ENCODE measurements at places on chromosomes 3 and 15.

DNA sequence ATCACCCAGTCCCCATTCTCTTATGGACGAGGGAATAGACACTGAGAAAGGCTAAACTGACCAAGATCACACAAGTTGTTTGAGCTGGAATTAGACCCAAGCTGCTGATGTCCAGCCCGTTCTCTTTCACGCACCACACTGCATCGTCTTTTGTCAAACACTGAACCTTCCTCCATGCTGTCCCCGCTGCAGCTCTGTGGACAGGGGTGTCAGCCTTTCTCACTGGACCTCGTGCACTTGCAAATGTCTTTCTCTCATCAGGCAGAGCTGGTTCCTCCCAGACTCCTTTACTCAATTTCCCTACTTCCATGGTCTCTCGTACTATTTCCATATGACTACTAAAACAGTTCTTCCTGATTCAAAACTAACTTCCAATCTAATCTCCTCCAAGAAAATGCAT lies 161.6 kb downstream of the MEIS2 start:
- no peak for DNase-seq

- DNase-seq, result no peak
Measured at GRCh38 chr3:192122832-192123594, 604.3 kb downstream of the FGF12 start.

DNA sequence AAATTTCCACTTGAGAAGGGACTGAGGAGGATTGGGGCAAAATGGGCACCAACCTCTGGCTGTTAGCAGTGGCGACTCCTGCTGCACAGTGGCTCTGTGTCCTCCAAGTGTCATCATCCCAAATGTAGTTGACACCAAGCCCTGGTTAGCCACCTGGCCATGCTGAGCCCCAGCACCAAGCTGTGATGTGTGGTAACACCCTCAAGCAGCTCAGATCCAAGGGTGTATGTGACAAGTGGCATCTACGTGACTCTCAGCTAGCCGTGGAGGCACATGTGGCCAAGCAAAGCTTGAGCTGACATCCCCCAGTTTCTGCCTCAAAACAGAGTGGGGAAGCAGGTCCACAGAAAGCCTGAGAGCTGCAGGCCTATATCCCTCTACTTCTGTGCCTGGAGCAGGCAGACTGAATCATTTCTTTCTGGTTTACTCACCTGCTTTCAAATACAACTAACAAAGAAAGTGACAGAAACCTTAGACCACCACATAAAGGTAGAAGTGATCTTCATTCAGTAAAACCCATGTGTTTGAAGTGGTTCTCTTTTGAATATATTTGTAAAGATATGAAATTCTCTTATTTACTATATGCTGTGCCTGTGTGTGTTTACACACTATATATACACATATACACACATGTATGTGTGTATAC lies 40.0 kb downstream of the FOXP1 start:
- DNase-seq, result no peak

DNA sequence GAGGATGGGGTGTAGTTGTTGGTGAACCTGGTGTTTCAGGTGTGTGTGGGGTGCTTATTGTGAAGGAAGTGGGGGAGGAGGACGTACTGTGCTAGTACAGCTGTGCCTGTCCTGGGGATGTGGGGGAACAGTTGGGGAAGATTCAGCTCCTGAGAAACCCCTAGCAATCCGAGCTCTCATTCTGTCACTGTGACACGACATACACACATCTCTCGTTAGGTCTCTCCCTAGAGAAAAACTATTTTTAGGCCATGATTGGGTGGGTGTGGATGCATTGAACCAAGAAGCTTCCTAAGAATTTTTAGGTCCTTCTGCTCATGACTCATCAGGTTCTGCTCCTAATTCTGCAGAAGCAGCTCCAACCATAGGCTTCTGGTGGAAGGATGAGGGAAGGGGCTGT lies 54.3 kb downstream of the SLC30A4 start:
- DNase-seq, result no peak

- DNase-seq, result peak; percentile 71
Measured at GRCh38 chr15:88256279-88257230, at the start of gene NTRK3. NTRK3 (minus strand) TSS chr15:88256739; CDS start chr15:88256153, 586 bp downstream.

GRCh38 chr3:42723219-42723618 lies 20.6 kb upstream of the HHATL start:
- DNase-seq, result no peak

GRCh38 chr3:65888980-65889706 lies 149.6 kb downstream of the MAGI1 start:
- DNase-seq, result no peak

GRCh38 chr3:155103686-155104085 lies 23.6 kb downstream of the MME start:
- DNase-seq, result no peak

DNA sequence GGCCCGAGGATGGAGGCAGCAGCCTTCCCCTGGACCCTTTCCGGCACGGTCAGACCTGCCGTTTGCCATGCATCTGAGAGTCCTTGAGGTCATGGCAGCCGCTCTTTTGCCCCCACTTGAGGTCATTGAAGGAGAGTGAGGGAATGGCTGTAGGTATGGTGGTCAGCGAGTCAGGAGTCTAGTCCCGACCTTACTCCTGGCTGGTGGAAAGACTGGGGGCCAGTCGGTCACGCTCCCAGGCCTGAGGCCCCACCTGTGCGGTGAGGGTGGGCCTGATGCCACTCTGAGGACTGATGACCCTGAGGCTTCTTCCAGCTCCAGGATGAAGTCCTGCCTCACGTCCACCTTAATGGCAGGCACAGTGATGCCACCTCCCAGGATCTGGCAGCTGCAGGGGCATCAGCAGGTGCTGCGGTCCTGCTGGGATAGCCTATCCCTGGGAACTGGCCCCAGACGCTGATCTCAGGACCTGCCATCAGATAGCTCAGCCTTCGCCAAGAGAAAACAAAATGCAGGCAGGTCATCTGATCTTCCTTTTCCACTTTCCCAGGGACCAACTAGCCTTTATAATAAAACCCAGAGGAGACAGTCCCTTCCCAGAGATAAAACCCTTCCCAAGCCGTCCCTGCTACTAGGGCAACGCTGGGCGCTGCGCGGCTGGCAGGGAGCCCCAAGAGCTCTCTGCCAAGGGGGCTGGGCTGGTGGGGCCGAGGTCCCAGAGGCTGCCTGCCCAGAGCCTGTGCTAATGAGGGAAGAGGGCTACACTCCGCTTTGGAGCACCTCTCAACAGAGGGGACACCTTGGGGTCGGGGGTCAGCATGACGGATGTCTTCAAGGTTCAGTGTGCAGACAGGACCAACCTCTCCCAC lies 42.2 kb downstream of the TM2D3 start:
- no peak for DNase-seq

DNA sequence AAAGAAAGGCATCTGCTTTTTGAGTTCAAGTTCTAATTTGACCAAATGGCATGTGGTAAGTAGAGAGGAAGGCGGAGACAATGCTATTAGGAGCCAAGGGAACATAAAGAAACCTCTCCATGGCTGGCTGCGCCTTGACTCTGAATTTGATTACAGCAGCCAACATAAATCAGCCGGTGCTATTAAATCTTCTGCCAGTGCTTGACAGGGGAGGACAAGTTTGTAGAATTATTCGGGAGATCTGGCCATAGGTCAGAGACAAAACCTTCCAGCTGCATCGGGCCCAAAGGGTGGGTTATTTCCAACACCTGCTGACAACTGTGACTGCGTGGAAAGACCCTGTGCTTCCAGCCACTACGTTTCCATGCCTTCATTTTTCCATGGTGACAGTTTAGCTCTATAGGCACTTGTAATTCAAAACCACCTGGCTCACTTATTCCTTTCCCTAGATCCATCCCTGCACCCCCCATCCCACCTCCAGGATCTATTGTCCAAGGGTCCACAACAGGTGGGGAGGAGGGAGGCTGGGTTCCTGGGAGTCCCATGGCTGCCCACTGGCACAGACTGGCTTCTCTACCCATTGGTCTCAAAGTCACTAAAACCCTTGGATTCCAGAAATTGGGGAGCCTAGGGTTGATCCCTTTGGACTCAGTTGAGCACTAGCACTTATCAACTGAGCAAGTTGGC lies 15.9 kb downstream of the COLQ start:
- DNase-seq, result no peak

GRCh38 chr3:50873376-50874157 lies 198.8 kb downstream of the DOCK3 start:
- DNase-seq, result no peak

DNA sequence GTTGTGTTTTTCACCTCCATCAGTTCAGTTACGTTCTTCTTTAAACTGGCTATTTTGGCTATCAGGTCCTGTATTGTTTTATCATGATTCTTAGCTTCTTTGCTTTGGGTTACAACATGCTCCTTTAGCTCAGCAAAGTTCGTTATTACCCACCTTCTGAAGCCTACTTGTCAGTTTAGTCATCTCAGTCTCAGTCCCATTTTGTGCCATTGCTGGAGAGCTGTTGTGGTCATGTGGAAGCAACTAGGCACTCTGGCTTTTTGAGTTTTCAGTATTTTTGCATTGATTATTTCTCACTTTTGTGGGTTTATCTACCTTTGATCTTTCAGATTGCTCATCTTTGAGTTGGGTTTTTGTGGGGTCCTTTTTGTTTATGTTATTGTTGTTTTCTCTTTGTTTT lies 151.3 kb downstream of the CFAP20DC start:
- no peak for DNase-seq

GRCh38 chr3:146250449-146251382 lies at the start of gene PLSCR4:
PLSCR4 (minus strand) TSS chr3:146251105; CDS start chr3:146222071, 29,034 bp downstream.
- peak; percentile 48 for DNase-seq

- DNase-seq, result peak; percentile 61
Measured at GRCh38 chr3:160804762-160805161, 48.7 kb downstream of the PPM1L start.

DNA sequence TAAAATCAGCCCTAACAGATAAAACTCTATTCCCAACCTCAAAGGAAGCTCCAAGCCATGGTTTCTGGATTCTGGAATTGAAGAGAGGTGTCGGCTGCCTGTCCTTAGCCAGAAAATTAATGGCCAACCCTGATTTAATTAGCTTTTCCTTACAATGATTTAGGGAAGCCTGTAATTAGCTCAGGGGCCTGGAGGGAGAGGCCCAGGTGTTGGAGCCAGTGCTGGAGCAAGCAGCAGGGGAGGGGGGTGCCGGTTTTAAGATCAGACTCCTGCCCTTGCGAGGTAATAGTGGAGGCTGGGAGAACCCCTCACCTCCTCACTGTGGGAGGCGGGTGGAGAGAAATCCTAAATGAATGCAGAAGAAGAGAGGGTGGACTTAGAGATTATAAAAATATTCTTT lies 14.7 kb upstream of the ATP2B2 start:
- DNase-seq, result no peak

DNA sequence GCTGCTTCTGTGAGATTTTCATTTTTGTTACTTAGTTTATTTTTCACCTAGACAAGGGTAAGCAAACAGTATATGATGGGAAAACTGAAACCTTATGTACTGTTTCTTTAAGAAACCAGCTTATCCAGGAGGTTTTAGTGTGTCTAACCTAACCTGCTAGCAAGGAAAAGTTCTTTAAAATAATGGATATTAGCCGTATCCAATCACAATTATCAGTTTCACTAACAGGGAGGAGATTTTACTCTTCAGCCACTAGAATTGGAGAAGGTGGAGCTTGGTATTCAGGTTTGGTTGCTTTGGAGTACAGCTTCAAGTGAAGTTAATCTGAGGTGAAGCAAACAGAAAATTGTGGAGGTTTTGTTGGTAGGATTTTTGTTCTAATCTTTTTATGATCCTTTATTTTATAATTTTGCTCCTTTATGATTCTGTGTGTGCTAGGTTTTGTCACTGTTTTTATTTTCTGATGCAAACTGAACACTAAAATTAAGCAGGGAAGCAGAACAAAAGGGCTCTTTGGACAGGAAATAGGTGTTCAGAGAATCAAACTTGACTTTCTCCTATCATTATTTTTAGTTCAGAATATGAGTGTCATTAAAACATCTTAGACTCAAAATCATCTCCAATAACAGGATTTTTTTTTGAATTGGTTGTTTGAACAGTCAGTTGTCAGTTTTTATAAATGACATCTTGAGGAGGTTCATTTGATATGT lies 13.0 kb downstream of the ZFAND6 start:
- DNase-seq, result no peak

DNA sequence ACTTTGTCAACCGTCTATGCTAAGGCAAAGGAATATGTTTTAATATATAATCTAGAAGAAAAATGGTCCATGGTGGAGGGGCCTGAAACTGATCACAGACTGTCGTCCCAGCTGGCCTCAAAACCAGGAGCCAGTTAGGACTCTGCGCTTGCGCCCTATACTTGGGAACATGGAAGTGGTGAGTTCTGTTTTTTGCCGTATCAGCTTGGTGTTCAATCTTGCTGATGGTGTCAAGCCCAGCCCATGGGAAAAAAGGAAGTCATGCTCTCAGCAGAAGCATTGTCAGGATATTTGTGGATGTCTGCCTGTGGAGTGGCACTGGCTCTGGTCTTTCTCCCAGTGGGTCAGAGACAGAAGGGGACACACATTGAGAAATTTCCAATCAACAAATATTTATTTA lies 342.0 kb upstream of the CTDSPL start:
- DNase-seq, result no peak

DNA sequence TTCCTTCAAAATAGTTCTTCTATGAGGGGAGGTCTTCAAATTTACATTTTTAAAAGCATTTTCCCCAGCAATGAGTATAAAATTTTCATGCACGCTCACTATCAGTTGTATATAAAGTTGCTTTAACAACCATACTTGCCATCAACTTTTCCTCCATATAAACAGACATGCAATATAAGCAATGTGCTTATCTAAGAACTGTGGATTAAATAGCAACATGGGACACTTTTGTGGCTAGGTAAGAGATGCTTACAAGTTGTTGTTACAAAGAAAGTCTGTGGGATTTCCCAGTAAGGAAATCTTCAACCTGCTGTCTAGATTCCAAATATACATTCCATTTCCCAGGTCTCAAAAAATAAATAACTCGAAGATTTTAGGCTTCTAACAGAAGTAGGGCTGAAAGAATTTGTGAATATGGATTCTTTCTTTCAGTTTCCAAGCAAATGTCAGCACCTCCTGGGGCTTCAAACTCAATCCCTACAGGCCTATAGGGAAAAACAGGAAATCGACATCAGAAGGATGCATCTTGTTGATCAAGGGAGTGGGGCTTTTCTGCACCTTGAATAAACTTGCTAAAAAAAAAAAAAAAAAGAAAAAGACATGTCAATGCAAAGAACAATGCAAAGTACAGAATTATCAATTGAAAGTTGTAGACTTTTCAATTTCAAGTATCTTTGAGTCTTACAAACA lies 16.1 kb downstream of the TNIK start:
- no peak for DNase-seq

GRCh38 chr15:78682004-78682651 lies 41.1 kb upstream of the CHRNB4 start:
- no peak for DNase-seq

DNA sequence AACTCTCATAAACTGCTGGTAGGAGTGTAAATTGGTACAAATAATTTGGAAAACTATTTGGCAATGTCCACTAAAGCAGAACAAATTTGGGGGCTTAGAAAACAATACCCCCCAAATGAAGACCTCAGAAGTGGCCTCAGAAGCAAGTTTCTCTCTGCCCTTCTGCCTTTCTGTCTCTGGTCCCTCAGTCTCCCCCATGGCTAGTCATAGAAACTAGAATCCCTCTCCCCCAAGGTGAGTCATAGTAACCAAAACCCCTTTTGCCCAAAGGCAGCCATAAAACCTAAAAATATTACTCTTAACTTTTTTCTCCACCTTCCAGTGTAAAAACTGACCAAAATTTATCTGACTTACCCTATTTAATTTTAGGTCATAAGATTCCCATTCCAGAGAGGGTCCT lies 350.7 kb upstream of the LRRC3B start:
- no peak for DNase-seq

Measured in glutamatergic neuron (in vitro differentiated cells).